ENCODE measurements at places on chromosomes 11 and 22. TPM values are rescaled to one million over a fixed set of nuclear protein-coding genes. Genes with fewer than 3 reads are reported as not detected.

Gene PTPN5
- total RNA-seq: 27.5 TPM

Gene RAG1
- 0.94 TPM for total RNA-seq

Gene RTN4R
- 9.5 TPM for total RNA-seq

Gene PATE4
- total RNA-seq: not detected

Gene F2
- total RNA-seq: 0.16 TPM

Gene FAM111A
- total RNA-seq: 10.5 TPM

Gene TMEM86A
- total RNA-seq: 6.9 TPM

Gene OR10G7
- not detected for total RNA-seq

Gene TRPM5
- not detected for total RNA-seq
